ENCODE measurements at places on chromosomes 2 and 18.

GRCh38 chr2:130352237-130352636 is 3.6 kb upstream of the PTPN18 start:
- no peak for DNase-seq

GRCh38 chr2:198695879-198696278 is 761.9 kb downstream of the SATB2 start:
- no peak for DNase-seq

GRCh38 chr2:134669731-134670669 is 48.8 kb downstream of the TMEM163 start:
- peak; percentile 20 for DNase-seq

DNA sequence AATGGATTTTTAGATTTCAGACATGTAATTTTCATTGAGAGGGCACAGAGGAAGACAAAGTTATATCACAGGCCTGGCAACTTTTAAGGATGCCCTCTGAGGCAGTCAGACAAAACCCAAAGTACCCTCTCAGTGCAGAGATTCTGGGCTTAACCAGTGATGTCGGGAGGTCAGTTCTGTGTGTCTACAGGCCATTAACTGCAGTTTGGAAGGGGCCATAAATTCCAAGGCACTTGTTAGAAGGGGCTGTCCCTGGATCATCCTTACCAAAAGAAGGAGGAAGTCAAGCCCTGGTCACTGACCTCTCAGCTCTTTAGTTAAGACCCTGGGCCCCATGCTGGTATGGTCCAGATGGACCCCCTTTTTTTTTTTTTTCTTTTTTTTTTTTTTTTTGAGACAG is 60.7 kb downstream of the LRRFIP1 start:
- DNase-seq, result no peak

DNA sequence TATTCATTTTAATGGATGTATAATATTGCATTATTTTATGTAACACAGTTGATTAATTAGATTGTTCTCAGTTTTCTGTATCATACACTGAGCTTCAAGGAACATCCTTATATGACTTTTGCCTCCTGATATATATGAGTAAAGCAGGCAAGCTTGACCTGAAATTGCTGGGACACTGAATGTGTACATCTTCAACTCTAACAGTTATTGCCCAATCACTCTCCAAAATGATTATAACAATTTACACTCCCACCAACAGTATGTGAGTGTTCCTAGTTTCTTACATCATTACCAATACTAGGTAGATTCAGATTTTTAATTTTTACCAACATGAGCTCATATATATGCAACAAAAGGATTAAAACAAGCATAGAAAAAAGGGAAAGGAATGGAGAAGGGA is 379.4 kb downstream of the SETBP1 start:
- no peak for DNase-seq

DNA sequence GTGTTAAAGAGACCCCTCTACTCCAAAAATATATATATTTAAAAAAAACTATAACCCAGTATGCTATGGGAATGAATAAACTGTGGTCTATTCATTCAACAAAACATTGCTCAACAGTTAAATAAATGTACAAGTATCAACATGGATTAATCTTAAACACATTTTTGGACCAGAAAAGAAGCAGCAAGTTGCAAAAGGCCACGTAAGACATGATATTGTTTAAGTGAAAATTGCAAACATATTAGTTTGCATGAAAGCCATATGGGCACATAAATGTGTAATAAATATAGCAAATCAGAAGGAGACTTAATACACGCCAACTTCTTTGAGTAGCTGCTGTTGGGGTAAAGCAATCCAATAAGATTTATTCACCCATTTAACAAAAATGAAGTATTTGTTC is 321.5 kb downstream of the FBXO15 start:
- no peak for DNase-seq

Data from stimulated activated CD8-positive, alpha-beta memory T cell treated with anti-CD3 and anti-CD28 coated beads, Interleukin-7, amount 100 ng/mL, for 48 hours (primary cell).